NT2/D1 (cell line): ENCODE measurements at places on chromosomes 13 and 19.

DNA sequence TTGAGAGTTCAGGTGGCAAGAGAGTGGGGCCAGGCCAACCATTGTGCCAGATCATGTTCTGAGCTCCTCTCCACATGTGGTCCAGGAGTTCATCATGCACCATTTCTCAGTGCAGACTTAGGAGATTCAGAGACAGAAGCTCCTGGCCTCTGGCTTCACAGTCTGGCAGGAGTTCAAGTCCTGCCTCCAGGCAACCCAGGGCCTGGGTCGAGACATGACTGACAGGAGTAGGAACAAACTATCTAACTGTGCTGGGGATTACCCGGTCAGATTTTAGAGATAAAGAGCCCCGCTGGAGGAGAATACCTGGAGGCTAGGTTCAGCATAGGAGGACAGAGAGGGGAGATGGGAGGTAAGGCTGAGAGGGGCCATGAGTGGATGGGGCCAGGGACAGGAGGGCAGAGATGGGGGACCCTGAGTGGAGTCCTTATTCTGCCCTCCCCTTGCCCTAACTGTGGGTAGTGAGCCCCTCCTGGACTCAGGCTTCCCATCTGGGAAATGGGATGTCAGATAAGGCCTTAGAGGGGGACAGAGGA lies 906 bp upstream of the CYP4F11 start:
- no peak for DNase-seq

- DNase-seq, result no peak
Observed at GRCh38 chr13:45787346-45787745, 64.2 kb downstream of the SIAH3 start.

- no peak for DNase-seq
Observed at GRCh38 chr13:111470933-111471332, 150.5 kb downstream of the TEX29 start.

- no peak for DNase-seq
Observed at GRCh38 chr13:36696410-36697010, 22.7 kb downstream of the SERTM1 start.
